Activated T-helper 9 cell treated with anti-CD3 and anti-CD28 coated beads, Interleukin-2, amount 50 U/mL, for 16 hours (primary cell): ENCODE measurements at places on chromosomes 4 and X.

DNA sequence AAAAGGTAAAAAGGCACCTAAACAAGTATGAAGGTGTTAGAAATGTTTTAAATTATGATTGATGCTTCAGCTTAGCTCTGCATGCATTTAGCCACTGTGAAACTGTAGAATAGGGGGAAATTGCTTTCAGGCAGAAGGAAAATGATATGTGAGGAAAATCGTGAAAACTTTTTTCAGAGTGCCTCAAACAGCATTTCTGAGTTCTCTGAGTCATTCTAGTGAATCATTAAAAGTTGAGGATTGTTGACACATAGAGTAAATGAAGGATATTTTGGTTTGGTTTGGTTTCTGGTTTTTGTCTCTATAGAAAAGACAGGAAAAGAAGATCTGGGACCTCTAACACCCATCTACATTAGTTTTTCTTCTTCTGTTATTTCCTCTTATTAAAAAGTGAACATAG, 332.5 kb upstream of the TRAM1L1 start:
- no peak for DNase-seq

DNA sequence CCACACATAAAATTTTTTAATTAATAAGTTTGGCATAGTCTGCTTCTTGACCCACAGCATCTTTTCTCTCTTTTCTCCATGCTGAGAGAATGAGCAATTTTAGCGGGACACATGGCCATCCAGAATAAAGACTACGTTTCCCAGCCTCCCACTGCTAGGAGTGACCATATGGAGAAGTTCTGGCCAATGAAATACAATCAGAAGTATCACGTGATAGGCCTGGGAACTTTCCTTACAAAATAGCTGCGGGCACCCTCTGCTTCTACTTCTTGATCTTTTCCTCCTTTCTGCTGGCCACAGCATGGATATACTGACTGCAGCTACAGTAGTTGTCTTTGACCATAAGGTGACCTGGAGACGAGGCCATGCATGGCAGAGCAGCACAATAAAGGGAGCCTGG, 348.0 kb downstream of the BCOR start:
- no peak for DNase-seq

DNA sequence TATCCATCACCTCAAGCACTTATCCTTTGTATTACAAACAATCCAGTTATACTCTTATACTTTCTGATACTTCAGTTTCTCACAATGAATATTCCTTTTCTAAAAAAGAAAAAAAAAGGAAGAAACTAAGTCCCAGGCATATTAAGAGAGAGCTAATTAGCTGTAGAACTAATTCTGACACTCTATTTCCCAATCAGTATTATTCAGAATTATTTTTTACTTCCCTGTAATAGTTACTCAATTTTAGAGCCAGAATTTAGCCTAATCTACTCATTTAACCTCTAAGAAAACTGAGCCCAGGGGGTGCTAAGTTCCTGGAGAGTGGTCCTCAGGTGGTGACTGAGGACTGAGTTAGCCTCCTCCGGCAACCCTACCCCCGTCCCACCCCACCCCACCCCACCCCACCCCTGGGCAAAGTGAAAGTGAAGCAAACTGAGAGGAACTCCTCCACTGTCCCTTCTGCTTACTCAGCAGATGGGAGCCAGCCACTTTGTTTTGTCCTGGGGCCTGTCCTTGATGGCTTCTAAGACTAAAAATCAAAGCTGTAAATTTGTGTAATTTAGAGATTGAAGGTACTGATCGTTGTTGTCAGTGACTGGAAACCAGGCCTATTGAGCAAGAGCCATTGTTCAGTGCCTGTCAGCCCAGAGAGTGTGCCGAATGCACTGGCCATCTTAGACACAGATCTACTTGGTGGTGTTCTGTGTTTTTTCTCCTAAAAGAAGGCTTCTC, 162.1 kb downstream of the CBR4 start:
- DNase-seq, result no peak

DNA sequence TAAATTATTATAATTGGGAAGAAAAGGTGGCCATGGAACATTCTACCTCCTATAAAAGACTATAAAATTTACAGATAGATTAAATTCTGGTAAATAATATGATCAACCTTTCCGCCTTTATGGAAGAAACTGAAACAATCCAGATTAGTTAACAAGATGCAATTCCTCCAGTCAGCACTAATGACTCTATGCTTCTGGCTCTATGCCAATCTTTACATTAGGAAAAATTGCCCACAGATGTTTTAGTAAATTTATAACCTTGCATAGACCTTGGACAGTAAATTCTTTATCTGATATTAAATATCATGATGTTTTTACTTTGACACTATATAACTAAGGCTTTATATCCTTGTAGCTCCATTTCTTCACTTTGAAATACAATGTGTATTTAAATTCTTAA, 2302.5 kb downstream of the ARAP2 start:
- DNase-seq, result no peak
